ENCODE measurements at places on chromosomes 12 and 14. TPM values are rescaled to one million over a fixed set of nuclear protein-coding genes. Genes with fewer than 3 reads are reported as not detected.

DNA sequence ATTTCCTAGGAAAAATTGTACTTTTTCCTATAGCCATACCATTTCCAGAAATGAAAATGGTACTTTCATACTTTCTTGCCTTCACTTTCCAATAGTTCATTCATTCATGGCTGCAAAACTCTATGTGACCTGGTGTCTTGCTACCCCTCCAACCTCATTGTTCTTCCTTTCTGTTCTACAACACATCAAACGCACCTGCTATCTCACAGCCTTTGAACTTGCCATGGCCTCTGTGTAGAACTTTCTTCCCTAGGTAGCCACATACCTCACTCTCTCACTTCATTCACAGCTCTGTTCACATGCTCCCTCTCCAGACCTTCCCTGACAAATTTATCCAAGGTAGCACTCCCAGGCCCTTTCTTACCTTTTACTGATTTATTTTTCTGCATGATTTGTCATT, 149.2 kb downstream of the DUSP6 start:
- no peak for DNase-seq

DNA sequence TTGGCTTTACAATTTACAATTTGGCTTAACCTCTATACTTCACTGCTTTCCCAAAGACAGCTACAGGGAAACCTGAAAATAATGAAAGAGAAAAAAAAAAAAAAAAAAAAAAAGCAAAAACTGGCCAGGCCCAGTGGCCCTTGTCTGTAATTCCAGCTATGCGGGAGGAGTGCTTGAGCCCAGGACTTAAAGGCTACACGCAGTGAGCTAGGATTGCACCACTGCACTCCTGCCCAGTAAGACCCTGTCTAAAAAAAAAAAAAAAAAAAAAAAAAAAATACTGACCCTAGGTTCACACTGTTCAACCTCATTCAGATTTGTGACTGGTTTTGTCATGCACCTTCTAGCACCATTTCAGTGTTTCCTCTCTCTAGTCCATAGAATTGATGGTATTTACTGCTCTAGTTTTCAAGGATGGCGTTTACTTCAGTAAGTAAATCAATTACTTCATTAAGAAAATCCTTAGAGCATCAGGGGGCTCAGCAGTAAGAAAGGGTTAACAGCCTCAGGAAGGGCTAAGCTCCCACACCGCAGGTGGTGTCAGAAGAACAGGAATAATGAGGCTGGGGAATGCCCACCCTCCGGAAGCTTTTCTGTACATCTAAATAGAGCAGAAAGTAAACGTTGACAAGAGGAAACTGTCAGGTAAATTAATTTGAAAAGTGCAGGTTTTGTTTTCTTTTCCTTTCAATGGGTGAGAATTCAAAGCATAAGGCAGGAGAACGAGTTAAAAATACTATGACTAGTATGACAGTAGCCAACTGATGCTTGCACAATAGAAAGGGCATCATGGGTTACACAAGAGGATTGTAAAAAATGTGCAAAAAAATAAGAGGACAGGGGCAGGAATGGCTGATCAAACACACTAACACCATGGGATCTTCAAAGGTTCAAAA, 115.0 kb upstream of the MDM1 start:
- DNase-seq: no peak

DNA sequence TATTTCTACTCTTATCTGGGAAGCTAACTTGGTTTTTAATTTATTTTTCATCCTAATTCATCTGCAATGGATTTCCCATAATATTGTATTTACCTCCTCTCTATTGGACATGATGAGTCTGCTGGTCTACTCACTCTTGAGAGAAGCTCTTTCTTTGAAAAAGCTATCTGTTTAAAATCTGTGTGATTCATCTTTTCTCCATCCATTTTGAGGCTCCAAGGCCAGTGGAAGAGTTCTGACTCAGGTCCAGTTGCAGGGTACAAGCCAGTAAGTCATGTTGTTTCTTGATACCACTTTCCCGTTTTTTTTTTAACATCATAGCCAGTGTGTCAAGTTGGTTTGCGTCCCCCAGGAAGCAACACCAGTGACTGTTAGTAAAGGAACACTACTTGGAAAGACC, 160.3 kb upstream of the BMP4 start:
- DNase-seq: no peak

DNA sequence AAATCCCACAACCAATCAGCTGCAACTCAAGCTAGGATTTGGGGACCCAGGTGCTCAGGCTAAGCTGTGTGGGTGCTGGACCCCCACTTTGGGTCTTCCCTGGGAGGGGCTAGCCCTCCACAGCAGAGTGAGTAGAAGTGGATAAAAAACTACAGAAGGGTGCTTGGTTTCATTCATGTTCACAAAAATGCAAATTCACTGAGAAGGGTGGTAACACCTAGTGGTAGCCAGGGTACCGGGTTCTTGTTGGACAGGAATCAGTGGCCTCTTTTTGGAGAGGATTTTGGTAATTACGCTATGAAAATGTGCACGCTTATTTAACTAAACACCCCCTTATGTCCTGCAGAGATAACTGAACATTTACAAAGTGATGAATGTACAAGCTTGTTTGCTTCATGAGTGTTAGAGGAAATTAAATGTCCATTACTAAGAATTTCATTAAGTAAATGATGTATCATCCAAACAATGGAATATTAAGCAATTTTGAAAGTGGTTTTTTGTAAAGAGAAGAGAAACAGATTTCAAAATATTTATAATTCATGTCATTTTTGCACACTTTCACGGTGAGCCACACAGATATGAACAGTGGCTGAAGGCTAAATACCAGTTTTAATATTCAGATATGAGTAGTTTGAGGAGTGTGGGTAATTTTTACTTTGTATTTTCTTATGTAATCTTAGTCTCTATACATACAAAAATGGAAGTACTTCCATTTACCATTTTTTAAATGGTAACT, 78.3 kb downstream of the DDX51 start:
- DNase-seq: no peak

GRCh38 chr14:38951451-38951850, 151.6 kb downstream of the SEC23A start:
- DNase-seq: no peak

GRCh38 chr12:106601031-106601430, 18.2 kb downstream of the RFX4 start:
- no peak for DNase-seq

DNA sequence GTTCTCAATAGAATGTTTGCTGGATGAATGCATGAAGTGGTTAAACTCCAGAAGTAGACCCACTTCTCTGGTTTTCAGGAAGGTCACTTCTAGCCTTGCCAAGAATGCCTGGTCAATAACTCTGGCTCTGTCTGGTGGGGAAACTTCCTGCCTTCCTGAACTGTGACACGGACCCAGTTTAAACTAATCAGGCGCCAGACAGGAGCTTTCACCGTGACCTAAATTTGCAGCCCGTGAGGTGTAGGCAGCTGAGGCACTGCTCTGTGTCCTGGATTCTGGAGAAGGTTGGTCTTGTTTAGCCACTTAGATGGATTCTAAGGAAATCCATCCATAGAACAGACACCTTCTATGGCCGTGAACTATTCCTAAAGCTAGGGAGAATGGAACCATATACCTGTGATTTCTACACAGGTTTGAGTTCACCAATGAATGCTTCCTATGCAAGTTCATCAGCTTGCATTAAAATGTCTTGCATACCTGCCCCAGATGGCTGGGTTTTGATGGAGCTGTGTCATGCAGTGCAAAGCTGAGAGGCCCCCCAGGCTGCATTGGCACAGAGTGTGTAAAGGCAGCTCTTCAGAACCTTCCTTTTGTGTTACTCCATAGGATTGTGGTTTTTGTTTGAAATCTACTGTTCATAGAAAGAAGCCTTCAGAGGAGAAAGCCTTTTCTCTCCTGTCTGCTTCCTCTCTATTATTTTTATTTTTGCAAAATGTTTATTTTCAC, 4.4 kb downstream of the CHST11 start:
- no peak for DNase-seq

- DNase-seq: no peak
These were observed 59.1 kb downstream of the UBR7 start for GRCh38 chr14:93266127-93266526.

DNA sequence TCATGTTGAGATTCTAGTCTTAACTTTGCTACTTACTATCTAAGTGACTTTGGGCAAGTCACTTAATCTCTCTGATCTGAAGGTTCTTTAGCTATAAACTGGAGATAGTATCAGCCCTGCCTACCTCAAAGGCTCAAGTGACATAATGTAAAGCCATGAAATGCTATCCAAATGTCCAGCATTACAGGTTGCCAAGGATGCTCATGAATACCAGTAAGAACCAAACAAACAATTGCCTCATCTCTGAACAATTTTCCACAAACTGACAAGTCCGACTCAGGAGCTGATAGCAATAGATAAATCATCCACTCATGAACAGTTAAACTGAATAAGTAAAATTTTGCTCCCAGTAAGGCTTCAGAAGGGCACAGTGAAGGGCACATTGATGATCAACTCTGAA, 51.5 kb downstream of the LMNTD1 start:
- DNase-seq: no peak

DNA sequence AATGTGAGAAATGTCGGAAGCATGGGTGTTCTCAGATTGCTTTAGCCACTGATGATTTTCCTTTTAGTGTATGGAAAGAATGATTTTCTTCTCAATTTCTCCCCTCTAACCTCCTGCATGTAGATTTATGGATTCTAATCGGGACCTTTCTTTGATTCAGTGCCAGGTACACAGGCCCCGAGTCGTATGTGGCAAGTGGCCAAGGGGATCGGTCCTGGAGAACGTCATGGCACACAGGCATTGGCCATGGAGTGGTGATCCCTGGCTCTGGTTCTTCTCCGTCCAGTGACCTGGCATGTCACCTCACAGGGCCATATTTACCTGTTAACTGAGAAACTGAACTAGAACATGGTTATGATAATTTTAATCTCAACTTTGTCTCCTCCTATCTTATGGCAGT, 58.1 kb downstream of the ETV6 start:
- DNase-seq: no peak

DNA sequence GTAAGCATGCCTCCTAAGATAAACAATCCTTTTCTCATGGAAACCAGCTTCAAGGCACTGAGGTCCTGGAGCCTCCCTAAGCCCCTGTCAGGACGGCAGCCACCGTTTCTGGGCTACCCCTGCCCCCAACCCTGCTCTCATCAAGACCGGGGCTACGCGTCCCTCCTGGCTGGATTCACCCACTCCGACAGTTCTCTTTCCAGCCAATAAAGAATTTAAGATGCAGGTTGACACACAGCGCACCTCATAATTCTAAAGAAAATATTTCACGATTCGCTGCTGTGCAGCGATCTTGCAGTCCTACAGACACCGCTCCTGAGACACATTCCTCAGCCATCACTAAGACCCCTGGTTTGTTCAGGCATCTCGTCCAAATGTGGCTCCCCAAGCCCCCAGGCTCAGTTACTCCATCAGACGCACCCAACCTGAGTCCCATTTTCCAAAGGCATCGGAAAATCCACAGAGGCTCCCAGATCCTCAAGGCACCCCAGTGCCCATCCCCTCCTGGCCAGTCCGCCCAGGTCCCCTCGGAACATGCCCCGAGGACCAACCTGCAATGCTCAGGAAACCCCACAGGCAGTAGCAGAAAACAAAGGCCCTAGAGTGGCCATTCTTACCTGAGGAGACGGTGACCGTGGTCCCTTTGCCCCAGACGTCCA, 336.3 kb downstream of the TMEM121 start:
- no peak for DNase-seq

DNA sequence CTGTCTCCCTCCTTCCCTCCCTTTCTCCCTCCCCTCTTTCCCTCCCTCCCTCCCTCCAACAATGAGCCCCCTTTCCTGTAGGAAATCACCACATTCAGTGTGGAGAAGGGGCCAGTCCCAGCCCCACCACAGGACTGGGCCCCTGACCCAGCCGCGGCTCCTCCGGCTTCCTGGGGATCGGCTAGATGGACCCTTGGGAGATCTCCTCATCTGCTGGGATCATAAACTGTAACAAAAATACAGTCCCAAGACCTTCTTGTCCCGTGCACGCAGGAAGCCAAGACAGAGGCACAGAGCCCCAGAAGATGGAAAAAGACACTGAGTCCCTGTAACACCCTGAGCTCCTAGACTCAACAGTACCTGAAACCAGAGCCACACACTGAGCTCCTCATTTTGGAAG, 23.9 kb downstream of the DIO3 start:
- DNase-seq: no peak

KERA gene
- 1.1 TPM for total RNA-seq

RFX4 gene
- not detected for total RNA-seq

ADCY4 gene
- total RNA-seq: 12.6 TPM

LHX5 gene
- total RNA-seq: not detected

FBRSL1 gene
- total RNA-seq: 4.0 TPM

SERPINA9 gene
- total RNA-seq: not detected

C3AR1 gene
- total RNA-seq: 7.0 TPM

Measured in urinary bladder (tissue), 4 donors.